Ureter (tissue), 1 donor: ENCODE measurements at places on chromosomes 2 and 18. TPM values are rescaled to one million over a fixed set of nuclear protein-coding genes. Genes with fewer than 3 reads are reported as not detected.

GRCh38 chr2:240569998-240570530 is 1.8 kb downstream of the RNPEPL1 start:
- DNase-seq: peak; percentile 46

GRCh38 chr18:58417752-58418151 is 211.1 kb downstream of the ALPK2 start:
- DNase-seq: no peak

- DNase-seq: no peak
Observed at GRCh38 chr2:218318241-218318640, 25.9 kb upstream of the TMBIM1 start.

DNA sequence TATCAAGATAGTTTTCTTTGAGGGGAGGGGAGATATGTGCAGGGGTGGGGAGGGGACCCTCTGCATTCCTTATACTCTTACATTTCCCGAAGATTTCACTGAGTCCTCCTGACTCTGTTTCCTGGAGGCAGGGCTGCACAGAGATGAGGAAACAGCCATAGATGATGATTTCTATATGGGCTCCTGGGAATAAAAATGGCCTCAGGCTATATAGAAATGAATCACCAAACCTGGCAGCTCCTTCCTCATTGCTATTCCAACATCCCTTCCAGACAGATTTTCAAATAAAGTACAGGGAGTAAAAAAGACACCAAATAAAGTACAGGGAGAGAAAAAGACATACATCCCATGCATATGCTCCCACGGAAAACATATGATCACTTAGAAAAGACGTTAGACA is 474.8 kb upstream of the RAB6C start:
- no peak for DNase-seq

DNA sequence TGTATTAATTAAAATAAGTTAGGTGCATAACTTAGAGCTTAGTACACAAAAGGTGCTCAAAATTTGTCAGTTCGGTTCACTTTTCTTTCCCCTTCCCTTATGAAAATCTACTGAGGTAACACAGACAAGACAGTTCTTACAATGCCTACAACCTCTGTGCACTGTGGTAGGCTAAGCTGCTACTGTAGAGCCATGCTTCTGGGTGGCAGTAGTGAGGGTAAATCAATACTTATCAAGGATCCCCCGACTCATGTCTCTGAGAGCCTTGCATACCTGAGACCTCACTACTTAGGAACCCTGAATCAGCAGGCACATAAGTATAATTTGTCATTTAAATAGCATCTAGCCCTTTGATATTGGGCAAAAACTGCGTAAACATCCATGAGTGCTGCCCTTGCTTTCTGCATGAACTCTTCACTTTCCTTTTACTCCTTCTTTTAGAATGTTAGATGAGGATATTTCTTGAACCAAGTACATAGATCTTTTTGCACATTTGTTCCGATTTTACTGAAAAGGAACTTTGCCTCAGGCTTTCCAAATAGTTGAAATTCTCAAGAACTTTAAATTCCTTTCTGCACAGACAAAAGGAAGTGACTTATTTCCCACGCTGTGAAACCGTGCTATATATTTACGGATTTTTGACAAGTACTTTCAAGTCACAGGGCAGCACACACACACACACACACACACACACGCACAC is 234.4 kb downstream of the TRIB2 start:
- DNase-seq: no peak

DNA sequence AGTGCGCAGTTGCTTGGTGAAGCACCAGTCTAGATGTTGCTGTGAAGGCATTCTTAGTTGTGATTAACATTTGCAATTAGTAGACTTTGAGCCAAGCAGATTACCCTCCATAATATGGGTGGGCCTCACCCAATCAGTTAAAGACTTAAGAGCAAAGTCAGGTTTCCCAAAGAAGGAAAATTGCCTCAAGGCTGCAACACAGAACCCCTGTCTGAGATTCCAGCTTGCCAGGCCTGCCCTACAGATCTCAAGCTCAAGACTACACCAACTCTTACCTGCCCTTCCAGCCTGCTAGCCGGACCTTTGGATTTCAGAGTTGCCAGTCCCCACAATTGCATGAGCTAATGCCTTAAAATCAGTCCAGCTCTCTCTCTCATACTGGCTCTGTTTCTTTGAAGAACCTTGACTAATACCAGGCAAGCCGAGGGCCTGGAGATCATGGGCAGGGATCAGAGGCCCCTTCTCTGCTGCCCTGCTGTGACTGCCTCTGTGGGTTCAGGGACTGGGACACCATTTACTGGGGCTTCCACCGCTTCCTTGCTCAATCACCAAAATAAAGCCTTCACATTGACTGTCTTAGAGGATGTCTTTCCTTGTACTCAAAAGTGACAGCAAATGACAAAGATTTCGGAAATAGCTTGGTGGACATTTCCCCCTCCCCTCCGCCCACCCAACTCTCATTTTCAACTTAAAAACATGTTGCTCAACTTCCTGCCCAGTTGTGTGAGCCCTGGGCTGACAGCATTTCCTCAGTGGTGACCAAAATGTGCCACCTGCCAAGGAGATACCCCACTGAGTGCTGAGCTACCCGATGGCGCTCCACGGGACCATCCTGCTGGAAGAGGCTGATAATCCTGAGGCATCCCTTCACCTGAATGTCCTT is 86.7 kb downstream of the GALNT14 start:
- no peak for DNase-seq

GRCh38 chr2:238160206-238161129 is 1.7 kb downstream of the ERFE start:
- no peak for DNase-seq

GRCh38 chr2:241031436-241032165 is 33.2 kb downstream of the SNED1 start:
- DNase-seq: no peak

DNA sequence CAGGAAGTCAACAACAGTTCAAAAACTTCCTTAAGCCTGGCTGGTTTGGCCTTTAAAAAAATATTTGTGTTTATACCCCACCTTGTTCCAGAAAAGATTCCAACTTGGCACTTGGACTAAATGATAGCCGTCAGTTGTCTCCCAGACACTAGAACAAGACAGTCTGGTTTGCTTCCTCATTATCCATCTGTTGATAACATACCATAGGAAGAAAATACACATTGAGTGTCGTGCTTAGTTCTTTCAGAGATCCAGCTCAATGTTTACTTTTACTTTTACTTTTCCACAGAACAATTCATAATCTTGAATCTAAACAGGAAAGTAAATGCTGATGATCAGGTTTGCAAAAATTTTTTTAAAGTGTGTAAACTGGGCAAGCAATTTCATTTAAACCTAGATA is 2.4 kb upstream of the VPS54 start:
- DNase-seq: no peak

DNA sequence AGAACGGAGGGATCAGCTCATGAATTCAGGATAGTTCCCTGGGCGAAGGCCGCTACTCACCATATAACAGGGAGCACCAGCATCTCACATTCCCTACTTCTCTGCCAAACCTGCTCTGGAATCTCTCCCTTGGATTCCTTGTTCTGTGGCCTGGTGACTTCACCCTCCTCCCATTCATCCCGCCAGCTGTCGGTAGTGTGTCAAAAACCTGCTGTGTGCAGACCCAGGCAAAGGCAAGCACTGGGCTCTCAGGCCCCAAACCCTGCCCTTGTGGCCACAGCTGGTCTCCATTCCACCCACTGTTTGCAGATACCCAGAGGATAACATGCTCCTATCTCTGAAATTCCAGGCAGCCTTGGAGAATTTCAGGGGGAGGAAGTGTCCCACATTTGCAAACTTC is 151.6 kb downstream of the CAPN13 start:
- DNase-seq: no peak

- no peak for DNase-seq
Observed at GRCh38 chr18:55875371-55875901, 287.4 kb upstream of the TCF4 start.

DNA sequence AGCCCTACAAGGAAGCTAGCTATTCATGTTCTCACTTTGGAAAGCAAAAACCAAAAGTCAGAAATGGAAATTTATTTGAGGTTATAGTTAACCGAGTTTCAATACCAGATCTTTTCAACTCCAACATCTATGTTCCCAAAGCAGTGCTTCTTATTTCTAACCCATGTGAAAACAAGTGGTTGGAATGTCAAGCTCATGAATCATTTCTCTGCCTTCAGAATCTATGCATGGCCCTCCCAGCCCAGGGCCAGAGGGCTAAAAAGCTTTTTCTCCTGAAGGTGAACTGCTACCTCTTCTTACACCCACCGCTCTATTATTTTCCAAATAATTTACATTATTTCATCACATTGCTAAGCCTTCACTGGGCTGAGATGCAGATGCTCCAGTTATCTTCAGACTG is 158.4 kb downstream of the SP3 start:
- DNase-seq: no peak

- no peak for DNase-seq
Observed at GRCh38 chr2:55047677-55048299, 2.5 kb downstream of the RTN4 start.

DNA sequence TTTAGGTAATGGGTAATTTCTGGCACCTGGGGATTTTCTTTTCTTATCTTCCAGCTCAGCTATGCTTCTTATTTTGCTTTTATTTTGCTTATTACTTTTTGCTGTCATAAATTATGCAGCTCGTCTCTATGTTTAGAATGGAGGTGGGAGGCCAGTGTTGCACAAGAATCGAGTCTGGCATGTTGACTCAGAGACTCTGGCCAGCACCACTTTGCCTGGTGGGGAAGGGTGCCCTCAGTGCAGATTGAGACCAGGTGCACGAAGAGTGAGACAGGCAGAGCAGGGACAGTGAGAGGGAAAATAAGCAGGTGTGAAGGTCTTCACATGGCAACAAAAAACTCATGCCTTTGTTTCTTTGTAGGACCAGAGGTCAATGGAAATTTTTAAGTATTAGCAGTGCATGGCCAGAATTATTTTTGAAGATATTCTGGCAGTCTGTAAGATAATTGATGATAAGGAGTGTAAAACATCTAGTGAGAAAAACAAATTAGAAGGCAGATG is 59.2 kb upstream of the SLC5A7 start:
- no peak for DNase-seq

DNA sequence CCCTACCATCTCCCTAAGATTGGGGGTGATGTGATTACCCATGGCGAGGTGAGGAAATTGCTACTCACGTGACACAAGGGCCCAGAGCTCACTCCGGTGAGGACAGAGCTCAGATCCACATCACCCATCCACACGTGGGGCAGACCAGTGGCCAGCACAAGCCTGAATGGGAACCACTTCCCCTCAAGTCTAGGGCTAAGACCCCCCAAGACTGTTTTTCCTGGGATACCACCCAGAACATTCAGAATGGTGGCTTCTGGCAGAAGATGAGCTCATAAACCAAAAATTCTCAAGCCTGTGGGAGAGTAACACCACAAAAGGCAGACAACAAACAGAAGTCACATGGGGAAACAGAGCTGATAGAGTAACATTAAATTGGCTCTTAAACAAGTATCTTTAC is 321.4 kb downstream of the ALK start:
- DNase-seq: no peak

GRCh38 chr2:160279813-160280465 is 79.9 kb upstream of the ITGB6 start:
- no peak for DNase-seq

DNA sequence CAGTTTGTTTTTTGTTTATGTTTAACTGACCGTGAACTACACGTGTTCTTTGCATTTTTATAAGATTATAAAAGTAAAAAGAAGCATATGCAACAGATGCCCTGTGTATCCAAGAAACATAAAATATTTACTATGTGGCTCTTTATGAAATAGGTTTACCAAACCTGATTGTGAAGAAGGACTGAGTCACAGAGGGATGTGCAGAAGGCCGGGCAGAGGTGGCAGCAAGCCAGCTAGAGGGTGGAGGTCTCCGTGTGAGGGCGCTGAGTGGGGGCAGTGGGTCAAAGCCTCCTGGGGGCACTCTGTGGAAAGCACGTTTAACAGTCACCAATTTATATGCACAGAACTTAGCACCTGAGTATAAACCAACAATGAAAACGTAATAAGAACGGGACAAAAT is 97.2 kb downstream of the TMEM18 start:
- peak; percentile 24 for DNase-seq

GRCh38 chr2:95296011-95296410 is 1.1 kb upstream of the KCNIP3 start:
- DNase-seq: no peak

GRCh38 chr18:5238371-5238976 is 41.4 kb upstream of the AKAIN1 start:
- DNase-seq: peak; percentile 43

DNA sequence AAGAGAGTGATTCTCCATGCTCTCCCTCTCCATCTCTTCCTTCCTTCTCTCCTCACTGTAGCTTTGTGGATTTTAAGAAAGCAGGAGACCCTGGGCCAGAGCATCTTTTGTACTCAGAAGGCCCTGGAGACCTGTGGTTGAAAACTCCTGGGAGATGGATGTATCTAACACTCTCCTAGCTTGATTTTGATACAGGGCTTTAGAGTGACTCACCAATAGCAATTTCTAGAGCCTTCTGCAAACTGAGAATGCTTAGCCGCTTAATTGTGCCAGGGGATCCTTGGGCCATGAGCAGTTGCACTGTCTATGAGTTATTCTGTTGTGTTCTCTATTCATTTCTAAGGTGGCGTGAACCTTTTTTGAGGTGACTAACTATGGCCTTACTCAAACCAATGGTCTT is 17.7 kb downstream of the HOXD1 start:
- DNase-seq: no peak

GRCh38 chr2:126659562-126660467 is 3.9 kb downstream of the GYPC start:
- DNase-seq: no peak

GRCh38 chr18:59923539-59924196 is 23.9 kb downstream of the PMAIP1 start:
- DNase-seq: no peak

- DNase-seq: no peak
Observed at GRCh38 chr2:70201225-70201768, 10.5 kb upstream of the C2orf42 start.

- no peak for DNase-seq
Observed at GRCh38 chr18:44342162-44342561, 338.5 kb upstream of the SETBP1 start.

DNA sequence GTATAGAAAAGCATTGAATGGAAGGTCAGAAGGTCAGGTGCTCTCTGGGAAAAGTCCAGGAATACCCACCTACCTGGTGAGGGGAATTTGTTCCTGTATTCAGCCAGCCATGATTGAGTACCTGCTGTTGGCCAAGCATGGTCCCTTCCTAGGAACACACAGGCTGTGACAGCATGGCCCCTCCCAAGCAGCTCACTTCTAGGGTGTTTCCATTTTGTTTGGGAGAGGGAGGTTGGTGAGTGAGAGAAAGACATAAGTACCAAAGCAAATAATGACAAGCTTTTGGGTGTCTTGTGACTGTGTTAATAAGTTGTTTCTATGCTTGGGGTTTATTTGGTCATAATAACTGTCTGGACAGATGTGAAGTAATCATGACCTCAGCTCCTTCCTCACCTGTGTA is 46.3 kb downstream of the CABLES1 start:
- no peak for DNase-seq

GRCh38 chr2:58620896-58621295 is 379.8 kb upstream of the FANCL start:
- DNase-seq: no peak

TNS1 gene
- 581 TPM for total RNA-seq

LNPK gene
- total RNA-seq: 32.5 TPM

HSBP1L1 gene
- 29.5 TPM for total RNA-seq

PCBP1 gene
- 284 TPM for total RNA-seq

CASP8 gene
- total RNA-seq: 50.9 TPM

EML6 gene
- total RNA-seq: 5.4 TPM

CD226 gene
- 2.4 TPM for total RNA-seq

RGPD3 gene
- 0.10 TPM for total RNA-seq
